ENCODE measurements at places on chromosomes 2 and 18. TPM values are rescaled to one million over a fixed set of nuclear protein-coding genes. Genes with fewer than 3 reads are reported as not detected.

The KIF5C gene
- total RNA-seq, result 0.17 TPM

The PKP4 gene
- 32.6 TPM for total RNA-seq

The SLC38A11 gene
- 0.50 TPM for total RNA-seq

The ADCYAP1 gene
- total RNA-seq, result not detected

The PSMA8 gene
- not detected for total RNA-seq

The STARD6 gene
- total RNA-seq, result not detected

The C18orf54 gene
- 3.3 TPM for total RNA-seq

The ASAP2 gene
- total RNA-seq, result 16.4 TPM

The GREB1L gene
- total RNA-seq, result 0.26 TPM

The TOGARAM2 gene
- total RNA-seq, result 0.26 TPM

The PLCD4 gene
- total RNA-seq, result 10.7 TPM

The IL18RAP gene
- total RNA-seq, result under 0.01 TPM

The FAM237A gene
- not detected for total RNA-seq

The AGXT gene
- total RNA-seq, result not detected

The LOXL3 gene
- total RNA-seq, result 12.6 TPM

The REG3A gene
- not detected for total RNA-seq

The PSMD1 gene
- total RNA-seq, result 125 TPM

The EGR4 gene
- total RNA-seq, result under 0.01 TPM

The SCG2 gene
- 0.66 TPM for total RNA-seq
